ENCODE measurements at places on chromosomes 12 and 14.

DNA sequence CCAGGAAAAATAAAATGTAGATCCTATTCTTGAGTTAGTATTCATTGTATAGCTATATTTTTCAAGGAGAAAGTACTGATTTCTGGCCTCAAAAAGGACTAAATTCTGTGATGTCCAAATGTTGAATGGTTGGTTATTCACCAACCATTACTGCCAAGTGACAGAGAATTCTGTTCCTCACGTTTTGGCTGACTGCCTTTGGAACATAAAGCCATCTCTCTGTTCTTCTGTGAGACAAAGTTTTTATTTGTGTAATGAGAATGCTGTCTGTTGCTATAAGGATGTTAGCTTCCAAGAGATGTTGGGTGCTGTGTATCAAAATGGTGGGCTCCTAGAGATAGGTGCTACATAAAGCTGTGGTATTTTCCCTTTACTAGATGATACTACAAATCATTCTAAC, 9.3 kb downstream of the ZNF410 start:
- DNase-seq: no peak

- no peak for DNase-seq
Measured at GRCh38 chr12:20527417-20528163, 159.3 kb downstream of the PDE3A start.

DNA sequence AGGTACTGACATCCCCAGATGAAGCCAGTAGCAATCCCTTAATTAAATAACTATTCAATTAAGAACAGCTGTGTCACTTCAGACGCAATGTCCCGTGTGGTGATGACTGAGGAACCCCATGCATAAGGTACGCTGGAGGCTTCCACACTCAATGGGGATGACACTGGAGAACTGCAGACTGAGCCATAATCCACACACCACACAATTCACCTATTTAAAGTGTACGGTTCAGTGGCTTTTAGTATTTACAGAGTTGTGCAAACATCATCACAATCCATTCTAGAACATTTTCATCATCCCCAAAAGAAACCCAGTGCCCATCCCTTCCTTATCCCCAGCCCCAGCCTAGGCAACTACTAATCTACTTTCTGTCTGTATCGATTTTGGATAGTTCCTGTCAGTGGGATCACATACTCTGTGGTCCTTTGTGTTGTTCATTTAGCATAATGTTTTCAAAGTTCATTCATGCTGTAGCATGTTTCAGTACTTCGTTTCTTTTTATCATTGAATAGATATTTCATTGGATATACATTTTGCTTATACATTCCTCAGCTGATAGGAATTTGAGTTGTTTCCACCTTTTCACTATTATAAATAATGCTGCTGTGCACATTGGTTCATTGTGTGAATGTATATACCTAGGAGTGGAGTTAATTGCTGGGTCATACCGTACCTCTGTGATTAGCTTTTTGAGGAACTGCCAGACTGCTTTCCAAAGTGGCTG, 61.1 kb downstream of the NINJ2 start:
- DNase-seq: no peak

- no peak for DNase-seq
Measured at GRCh38 chr12:1305063-1305434, 289.3 kb downstream of the FBXL14 start.

DNA sequence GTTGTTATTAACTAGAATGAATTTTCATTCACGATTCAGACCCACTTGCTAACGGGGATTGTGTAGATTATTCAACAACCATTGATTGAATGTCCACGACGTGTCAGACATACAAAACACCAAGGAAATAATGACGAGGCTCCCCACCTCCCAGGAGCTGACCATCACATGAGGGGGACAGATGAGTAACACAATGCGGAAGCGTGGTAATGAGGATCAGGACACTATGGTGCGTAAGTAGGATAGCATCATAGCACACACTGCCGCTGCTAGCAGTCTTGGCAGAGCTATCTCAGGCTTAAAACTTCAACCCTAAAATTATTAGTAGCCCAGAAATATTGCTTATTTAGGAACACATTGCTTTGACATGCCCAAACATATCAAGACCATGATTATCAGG, 265.8 kb downstream of the EGLN3 start:
- DNase-seq: no peak

All from posterior cingulate gyrus (tissue), 11 donors.